CD14-positive monocyte (primary cell): ENCODE measurements at places on chromosomes 1 and 21. TPM values are rescaled to one million over a fixed set of nuclear protein-coding genes. Genes with fewer than 3 reads are reported as not detected.

The HSPA6 gene
- 37.5 and 45.8 TPM in 2 replicates for polyA plus RNA-seq

The TENT5C gene
- polyA plus RNA-seq, result 0.27 TPM

The CD53 gene
- polyA plus RNA-seq, result 1,107 TPM

The FOXO6 gene
- not detected for polyA plus RNA-seq

The CFHR2 gene
- polyA plus RNA-seq, result not detected in 2 replicates

The NKAIN1 gene
- not detected in 2 replicates for polyA plus RNA-seq

- no peak for DNase-seq
Measured at GRCh38 chr1:246919902-246920301, 11.8 kb downstream of the AHCTF1 start.

DNA sequence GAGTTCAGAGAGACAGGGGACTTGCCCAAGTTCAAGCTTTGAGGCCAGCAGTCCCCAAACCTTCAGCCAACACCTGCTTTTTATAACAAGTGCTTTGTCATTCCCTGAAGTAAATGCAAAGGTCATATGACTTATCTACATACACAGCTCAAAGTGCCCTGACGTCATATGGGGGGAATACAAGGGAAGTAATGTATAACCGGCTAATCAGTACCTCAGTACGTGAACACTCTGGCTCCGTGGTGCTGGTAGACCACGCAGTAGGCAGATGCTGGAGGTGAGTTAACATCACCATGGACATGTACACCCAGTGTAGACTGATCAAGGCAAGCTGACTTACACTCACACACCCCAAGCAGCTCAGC is 60.0 kb downstream of the BACE2 start:
- no peak for DNase-seq

DNA sequence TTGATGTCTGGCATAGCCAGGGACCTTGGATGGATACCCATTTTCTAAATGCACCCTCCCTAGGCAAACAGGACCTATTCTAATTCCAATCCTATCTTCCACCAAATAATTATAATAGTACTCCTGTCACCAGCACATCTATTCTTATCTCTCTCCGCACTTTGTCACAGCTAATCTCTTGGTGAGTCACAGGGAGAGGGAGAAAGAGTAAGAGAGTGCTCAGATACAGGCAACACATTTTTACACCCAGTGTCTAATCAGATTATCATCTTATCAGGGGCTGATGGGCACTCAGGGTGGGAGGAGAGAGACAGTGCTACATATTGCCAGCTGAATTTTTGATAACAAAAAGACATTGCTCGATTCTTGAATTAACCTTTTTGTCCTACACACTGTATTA is 275.0 kb upstream of the BEND5 start:
- DNase-seq, result no peak

GRCh38 chr1:110152133-110152785 is 2.0 kb downstream of the SLC6A17 start:
- DNase-seq, result no peak

DNA sequence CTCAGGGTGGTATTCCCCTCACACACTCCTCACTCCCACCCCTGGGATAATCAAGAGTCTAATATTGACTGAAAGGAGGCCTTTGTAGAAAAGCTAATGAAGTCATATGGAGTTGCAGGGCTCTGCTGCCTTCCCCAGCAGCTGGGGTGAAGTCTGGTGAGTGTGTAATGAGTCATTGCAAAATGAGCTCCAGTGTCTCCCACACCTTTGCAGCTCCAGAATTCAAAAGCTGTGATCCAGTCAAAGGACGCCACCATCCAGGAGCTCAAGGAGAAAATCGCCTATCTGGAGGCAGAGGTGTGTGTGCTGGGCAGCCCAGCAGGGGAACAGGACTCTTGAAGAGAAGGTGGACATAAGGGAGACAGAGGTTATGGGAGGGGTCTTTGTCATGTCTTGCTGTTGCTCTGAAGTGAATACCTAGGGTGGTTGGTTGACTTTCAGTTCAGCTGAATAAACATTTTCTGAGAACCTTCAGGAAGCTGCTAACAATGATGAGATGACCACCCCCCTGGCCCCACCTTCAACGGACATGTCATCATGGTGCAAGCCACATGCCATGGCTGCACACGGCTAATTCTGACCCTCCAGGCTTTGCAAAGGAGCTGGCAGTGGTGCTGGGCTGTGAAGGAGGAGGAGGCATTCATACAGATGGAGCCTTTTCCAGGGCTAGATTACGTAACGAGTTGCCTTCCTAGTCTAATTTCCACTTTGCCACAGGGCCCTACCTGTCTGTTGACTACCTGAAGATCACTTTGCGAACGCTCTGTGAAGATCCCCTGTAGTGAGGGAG is 32.2 kb upstream of the SNX27 start:
- DNase-seq, result no peak

DNA sequence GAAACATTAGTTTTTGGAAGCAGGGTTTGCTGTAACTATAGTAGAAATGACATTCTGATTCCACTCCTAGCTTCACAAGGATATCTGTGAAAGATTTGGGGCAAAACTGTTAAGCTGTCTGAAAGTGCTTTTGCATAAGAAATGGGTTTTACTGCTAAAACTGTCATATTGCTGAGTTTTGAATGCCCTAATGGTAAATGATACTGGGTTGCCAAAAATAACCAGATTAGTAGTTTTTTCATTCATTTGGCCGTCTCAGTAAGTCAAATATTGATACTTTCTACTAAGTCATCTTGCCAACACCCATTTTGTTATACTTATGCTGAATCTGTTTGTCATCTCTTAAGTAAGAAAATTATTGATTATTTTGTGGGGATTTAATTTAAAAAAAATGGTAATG is 399 bp upstream of the PTPRC start:
- DNase-seq, result no peak

- no peak for DNase-seq
Measured at GRCh38 chr21:18705971-18706370, 302.4 kb upstream of the TMPRSS15 start.

- DNase-seq, result no peak
Measured at GRCh38 chr1:116309090-116309870, 63.8 kb upstream of the ATP1A1 start.

DNA sequence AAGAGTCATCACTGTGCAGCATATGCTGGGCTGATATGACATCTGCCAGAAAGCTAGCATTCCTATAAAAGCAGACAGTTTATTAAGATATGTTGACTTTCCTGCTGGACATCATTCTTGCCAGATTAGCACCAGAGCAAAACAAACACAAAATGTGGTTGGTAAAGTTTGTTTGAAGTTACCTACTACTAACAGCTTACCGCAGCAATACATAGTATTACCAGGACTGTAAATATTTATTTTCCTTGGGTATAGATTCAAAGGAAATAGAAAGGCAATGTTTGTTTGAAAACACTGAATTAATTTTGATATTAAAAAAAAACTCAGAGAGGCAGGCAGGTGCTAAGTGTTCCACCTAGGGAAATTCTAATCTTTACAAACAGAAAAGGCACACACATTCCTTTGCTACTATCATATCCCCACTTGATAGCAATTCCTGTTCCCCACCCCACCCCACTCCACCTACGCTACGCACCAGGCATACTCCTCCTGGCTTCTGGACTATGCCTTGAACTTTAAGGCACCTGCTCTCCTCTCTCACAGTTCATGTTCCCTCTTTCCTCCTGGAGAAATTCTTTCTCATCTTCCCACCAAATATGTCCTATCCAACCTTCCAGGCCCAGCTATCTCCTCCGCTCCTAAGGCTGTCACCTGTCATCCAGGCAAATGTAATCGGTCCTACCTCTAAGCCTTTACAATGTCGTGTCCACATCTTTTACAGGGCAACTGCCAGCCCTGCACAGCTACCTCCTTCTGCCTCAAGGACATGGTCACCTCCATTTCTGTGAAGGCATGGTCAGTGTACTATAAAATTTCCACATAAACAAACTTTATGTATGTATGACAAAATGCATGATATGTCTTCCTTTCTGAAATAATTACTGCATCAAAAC is 34.7 kb downstream of the PTPN14 start:
- no peak for DNase-seq

DNA sequence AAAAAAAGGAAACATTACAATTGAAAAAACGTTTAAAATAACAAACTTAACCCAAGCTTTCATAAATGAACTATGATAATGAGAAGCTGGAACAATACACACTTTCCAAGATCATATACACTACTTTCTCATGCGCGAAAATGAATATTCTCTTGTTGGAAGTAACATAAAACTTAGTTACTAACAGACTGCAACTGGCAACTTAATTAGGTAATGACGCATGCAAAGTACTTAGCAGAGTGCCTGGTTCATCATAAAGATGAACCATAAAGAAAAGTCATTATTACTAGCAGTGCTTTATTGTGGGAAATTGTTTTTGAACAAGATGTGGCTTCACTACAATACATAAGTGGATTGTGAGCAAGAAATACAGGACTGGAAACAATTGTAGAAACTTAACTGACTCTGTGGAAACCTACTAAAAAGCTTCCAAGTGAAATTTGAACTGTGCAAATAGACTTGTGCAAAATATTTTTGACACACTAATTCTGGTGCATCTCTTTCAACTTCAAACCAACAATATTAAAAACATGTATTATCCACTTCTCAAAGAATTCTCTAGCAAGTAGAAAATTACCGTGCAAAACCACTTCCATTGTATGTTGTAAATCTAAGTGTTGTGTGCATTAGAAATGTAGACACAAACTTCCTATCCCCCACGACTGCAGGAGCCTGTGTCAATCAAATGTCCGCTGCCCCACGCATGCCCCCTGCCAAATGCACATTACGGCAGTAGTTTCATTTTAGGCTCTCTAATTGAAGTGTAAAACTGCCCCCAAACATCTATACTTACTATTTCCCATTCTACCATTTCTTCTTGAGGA is 2.0 kb downstream of the ARHGAP29 start:
- DNase-seq, result no peak

DNA sequence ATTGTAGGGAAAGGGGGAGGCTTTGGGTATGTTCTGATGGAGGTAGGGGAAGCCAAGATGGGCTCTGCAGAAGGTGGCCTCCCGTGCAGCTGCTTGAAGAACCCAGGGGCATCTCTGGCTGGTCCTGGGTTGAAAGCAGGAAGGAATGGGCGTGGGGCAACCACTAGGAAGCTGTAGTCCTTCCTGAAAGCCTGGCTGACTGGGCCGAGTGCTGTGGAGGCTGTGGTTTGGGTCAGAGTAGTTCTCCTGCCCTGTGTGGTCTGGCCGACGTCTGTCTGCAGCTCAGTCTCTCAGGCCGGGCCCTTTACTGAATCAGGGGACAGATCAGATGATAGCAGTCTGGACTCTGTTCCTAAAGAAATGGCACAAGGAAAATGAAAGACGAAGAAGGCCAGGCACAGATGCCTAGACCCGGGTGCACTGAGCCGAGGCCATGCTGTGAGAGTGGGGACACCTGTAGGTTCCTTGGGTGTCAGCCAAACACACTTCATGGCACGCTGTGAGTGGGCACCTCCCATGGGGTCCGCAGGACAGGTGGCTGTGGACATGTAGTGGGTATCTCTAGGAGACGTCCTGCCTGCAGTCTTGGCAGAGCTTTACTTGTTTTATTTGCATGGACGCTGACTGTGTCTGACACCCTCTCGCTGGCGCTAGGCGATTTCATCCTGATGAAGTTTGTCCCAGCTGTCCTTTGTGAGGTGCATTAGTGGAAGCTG is 87.0 kb downstream of the POFUT2 start:
- DNase-seq, result no peak

DNA sequence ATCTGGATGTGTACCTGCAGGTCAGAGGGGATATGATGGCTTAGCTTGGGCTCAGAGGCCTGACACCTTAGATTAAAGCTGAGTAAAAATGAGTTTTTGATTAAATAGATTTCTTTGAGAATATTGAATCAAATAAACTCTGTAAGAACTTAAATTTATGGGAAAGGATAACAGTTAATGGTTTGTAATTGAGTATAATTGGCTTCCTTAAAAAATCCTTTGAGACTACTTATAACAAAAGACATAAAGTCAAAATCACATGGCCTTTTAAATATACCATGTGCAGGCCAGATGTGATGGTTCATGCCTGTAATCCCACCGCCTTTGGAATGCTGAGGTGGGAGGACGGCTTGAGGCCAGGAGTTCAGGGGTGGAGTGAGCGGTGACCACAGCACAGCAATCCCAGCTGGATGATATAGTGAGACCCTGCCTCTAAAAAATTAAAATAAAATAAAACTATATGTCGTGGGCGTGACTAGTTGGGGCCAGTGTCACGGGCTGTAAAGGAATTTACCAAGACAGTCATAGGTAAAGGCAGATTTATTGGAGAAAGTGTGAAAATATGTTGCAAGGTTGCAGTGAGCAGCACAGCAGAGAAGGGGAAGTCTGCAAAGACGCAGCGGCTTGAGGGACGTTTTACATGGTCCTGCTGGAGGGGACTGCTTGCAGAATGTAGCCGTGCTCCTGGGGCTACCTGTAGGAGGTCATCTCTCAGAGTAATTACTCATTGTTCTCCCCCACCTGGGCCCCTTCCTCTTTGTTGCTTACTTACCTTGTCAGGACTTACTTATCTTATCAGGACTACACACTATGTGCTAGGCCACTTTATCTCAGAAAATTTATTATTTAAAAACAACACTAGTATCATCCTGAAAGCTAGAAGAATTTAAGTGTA is 122.3 kb downstream of the ZMYM4 start:
- DNase-seq, result no peak

GRCh38 chr1:150456146-150456647 is 31.0 kb upstream of the TARS2 start:
- DNase-seq, result no peak

DNA sequence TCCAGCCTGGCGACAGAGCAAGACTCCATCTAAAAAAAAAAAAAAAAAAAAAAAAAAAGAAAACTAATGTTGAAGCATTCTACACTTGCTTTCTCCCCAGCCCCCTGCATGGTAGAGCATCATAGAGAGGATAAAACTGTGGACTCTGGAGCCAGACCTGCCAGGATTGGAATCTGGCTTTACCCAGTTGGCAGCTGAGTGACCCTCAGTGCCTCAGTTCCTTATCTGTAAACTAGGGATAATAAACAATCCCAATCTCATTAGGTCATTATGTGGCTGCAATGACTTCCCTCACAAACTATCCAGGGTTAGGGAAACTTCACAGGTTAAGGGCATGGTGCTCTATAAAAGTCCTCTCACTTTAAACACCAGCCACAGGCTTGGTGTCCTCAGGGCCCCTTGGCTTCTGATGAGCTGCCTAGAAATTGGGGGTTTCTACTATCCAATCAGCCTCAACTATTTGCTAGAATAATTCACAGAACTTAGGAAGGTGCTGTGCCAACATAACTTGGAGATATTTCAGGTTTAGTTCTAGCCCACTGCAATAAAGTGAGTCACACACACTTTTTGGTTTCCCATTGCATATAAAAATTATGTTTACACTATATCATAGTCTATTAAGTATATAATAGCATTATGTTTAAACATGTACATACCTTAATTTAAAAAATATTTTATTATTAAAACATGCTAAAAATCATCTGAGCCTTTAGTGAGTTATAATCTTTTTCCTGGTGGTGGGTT is 180.5 kb upstream of the B3GALT2 start:
- no peak for DNase-seq

GRCh38 chr1:47233186-47233585 is 1.2 kb upstream of the TAL1 start:
- DNase-seq, result no peak

GRCh38 chr1:89630048-89630447 is 2.9 kb upstream of the LRRC8C start:
- DNase-seq, result no peak

- no peak for DNase-seq
Measured at GRCh38 chr1:4647391-4647790, 7.0 kb upstream of the AJAP1 start.
